Kidney (tissue), 22 donors: ENCODE measurements at places on chromosomes 3 and 15. TPM values are rescaled to one million over a fixed set of nuclear protein-coding genes. Genes with fewer than 3 reads are reported as not detected.

Gene TTC23
- 23.6 TPM for total RNA-seq

GRCh38 chr15:99486371-99487336, 79.1 kb upstream of the MEF2A start:
- peak; percentile 82 for DNase-seq

DNA sequence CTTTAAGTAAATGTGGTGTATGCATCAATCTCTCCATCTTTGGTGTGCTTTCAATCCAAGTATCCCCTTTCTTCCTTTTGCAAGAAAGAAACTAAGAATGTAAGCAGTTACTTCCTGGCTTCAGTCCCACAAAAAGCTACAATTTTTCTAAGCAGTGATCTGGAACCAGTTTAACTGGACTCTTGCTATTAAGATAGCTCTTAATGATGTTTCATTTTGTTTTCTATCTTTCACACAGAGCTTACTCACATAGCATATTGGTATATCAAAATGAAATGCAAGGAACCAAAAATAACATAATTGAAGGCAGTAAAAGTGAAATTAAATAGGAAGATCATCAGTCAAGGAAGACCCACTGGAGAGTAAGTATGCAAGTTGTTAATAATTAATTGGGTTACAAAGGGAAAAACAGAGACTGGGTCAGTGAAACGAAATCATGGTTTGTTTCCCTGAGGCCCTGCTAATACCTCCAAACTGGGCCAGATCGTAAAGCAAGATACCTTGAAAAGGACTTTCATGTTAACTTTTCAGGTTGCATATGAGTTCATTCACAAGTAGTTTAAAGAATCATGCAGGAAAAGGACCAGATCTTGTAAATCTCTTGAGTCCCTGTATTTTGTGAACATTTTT, 41.9 kb downstream of the GPR160 start:
- DNase-seq = no peak

- peak; percentile 45 for DNase-seq
Measured at GRCh38 chr3:188179006-188179966, 25.3 kb downstream of the LPP start.

DNA sequence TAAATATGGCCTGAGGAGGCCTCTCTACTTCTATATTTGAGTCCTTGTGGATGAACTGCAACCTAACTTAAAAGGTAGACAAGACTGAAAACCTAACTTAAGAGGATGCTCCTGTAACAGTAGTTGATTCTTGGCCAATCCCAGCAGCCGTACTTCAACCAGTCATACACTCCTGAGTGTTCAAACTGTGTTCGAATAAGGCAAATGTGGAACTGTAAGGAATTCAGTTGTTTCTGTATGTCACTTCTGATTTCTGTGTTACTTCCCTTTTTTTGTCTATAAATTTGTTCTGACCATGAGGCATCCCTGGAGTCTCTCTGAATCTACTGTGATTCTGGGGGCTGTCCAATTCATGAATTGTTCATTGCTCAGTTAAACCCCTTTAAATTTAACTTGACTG, 20.5 kb downstream of the GALK2 start:
- DNase-seq = no peak
